Activated CD4-positive, alpha-beta T cell treated with anti-CD3 and anti-CD28 coated beads for 24 hours (primary cell): ENCODE measurements at places on chromosomes 6 and 20.

GRCh38 chr6:124822721-124823120 lies 139.5 kb upstream of the RNF217 start:
- no peak for DNase-seq

- DNase-seq, result no peak
Observed at GRCh38 chr20:56422076-56422823, 10.2 kb downstream of the CASS4 start.

DNA sequence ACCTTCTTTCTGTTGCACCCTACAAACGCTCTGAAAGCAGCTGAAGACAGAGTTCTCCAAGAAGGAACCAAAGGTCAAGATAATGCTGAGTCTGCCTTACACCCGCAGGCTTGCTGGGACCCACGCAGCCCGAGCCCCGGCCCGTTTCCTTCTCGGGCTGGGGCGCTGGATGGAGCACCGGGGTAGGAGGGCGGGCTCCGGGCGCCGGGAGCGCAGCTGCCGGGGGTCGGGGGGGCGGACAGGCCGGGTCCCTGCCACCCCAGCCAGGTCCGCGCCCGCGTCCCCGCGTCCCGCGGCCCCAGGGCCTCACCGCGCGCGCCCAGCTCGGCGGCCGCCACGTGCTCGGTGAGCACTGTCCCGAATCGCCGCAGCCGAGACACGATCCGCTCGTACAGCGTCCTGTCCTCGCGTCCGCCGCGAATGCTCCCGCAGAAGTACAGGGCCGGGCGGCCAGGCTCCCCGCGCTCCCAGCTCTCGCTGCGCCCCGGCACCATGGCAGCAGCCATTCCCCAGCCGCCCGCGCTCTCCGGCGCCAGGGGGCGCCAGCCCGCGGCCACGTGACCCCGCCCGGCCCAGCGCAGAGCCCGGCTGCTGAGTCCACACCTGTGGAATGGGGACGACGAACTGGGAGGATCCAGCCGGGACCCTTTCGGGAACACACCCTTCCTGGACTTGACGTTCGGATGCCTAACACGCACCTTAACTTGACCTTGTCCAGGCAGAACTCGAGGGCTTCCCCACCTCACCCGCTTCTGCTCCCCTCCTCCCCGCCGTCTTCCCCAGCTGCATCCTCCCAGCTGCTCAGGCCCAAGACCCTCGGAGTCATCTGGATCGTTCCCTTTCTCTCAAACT lies at the start of gene DNPH1:
Gene DNPH1, minus strand, starts transcription at position 531 of the 852 bp plus-strand sequence. Its CDS starts 25 bp downstream, at position 506.
- peak; percentile 71 for DNase-seq

DNA sequence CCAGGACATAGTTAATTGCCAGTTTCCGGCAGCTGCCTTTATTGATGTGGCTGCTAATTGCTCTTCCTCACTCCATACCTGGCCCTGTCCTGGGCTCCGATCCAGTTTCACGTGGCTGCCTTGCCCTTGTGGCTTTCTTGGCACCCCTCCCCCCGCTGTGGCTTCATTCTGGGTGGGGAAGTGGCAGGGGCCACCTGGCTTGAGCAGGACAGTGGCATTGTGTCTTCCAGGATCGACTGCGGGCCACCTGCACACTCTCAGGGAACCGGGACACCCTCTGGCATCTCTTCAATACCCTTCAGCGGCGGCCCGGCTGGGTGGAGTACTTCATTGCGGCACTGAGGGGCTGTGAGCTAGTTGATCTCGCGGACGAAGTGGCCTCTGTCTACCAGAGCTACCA lies 10.8 kb downstream of the MAVS start:
- DNase-seq, result no peak

GRCh38 chr20:49568278-49569151 lies 578 bp upstream of the PTGIS start:
- DNase-seq, result no peak

- no peak for DNase-seq
Observed at GRCh38 chr20:45484676-45485075, 15.1 kb downstream of the WFDC2 start.

DNA sequence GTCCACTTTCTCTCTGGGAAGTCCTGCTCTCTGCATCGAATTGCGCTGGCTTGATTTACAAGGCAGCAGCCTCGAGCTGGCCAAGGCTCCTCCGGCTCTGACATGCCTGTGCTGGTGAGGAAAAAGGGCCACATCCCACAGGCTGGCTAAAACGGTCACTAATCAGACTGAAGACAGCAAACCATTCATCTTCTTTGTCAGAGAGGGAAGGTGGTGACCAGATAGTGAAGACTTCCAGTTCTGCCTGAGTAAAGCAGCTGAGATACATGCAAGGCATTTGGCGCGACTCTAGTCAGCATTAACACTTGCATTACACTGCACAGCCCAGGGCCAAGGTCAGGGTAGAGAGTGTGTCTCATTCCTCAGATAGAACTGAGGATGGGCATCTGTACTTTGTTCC lies 203.2 kb upstream of the MAP3K7 start:
- no peak for DNase-seq

- no peak for DNase-seq
Observed at GRCh38 chr6:161890832-161891297, 617.0 kb upstream of the AGPAT4 start.

GRCh38 chr6:148912252-148912651 lies 165.4 kb downstream of the UST start:
- DNase-seq, result no peak

DNA sequence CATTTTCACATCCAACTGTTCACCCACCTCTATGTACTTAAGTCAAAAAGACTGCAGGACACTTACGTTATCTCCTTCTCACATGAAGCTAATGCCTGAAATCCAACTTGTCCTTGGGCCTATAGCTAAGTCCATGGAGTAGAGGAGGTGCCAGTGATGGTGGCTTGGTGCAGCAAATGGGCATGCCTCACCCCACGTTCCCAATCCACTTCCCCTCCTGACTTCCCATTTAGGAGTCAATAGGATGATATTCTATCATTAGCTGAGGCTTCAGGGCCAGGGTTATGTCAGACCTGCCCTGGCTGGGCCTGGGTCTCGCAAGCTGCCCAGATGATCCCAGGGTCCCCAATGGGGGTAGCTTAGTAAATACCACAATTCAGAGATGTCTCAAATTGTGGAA lies 410.4 kb downstream of the MAFB start:
- no peak for DNase-seq

DNA sequence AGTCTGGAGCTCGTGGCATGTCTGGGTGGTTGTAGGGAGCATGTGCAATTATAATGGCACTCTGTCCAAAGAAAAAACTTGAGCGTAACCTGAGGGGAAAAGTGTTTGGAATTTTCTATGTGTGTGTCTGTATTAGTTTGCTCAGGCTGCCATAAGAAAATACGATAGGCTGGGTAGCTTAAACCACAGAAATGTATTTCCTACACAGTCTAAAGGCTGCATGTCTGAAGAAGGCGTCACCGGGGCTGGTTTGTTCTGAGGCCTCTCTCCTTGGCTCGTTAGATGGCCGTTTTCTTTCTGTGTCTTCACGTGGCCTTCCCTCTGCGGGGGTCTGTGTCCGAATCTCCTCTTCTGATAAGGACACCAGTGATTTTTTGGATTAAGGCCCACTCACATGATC lies 59.0 kb downstream of the IGF2R start:
- no peak for DNase-seq

DNA sequence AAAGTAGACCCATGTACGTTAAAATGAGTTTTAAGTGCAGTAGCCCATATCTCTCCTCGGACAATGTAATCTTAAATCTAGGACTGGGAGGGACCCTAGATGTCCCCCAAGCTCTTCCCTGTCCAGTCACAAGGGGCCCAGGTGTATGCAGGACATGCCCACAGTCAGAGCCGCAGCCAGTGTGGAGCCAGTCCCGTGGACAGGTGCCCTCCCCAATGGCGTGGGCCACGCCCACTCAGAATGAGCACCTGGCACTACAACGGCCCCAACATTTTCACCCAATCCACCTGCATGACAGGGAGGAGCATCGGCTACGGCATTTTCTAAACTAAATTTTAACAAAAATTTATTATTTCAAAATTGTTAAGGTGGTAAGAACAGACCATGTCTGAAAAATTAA lies 53.2 kb downstream of the WDR27 start:
- no peak for DNase-seq

GRCh38 chr20:7710440-7710839 lies 229.8 kb downstream of the HAO1 start:
- no peak for DNase-seq

DNA sequence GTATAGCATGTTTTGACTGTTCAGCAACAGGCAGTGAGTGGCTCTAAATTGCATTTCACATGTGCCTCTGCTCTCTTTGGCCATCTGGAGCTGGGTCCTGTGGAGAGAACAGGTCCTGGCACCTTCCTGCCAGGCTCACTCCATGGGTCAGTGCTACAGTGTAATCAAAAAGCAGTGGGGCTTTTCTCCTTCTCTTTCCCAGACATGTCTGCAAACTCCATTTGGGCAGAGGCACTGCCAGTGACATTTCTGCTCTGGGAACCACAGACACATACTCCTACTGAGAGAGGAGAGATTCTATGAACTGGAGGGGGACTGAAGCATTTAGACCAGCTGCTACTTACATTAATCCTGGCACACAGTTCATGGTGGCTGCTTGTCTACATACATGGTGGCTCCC lies 68.3 kb upstream of the TRAF3IP2 start:
- DNase-seq, result no peak

DNA sequence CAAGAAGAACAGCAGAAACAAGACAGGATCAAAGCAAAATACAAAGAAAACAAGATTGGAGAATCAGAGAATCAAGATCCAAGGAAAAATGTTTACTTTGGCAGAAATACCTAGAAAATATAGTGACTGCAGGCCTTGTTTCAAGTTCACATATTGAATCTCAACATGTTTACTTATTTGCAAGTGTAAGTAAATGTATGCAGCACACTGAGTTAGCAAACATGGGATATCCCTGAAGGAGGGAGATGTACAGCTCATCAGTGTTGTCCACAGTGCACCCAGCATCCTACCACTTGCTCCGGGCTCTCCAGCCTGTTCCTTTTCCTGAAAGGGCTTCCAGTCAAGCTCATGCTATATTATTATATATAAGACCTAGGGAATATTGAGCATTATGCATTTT lies 319.5 kb downstream of the PRL start:
- no peak for DNase-seq

GRCh38 chr6:118317581-118318563 lies 230.2 kb upstream of the PLN start:
- no peak for DNase-seq

- DNase-seq, result no peak
Observed at GRCh38 chr6:123518441-123519188, 118.1 kb downstream of the TRDN start.

- DNase-seq, result no peak
Observed at GRCh38 chr6:14771016-14771415, 474.9 kb upstream of the JARID2 start.

DNA sequence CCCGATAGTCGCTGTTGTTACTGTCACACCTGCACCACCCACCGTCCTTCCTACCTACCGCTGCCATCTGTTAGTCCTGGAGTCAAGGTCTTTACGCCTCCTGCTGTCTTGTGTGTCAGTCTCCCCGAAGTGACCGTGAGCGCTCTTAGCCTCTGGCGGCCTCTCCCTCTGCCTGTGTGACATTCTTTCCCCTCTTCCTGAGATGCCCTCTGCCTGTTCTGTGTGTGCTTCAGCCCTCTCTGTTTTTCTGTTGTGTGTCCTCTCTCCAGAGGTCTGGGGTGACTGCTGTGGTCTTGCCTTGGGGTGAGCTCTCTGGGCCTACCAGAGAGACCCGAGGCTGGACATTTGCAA lies 54.9 kb downstream of the TCP11 start:
- no peak for DNase-seq

GRCh38 chr20:17688965-17689364 lies 6.9 kb upstream of the RRBP1 start:
- no peak for DNase-seq

- no peak for DNase-seq
Observed at GRCh38 chr6:33297406-33297955, 1.3 kb downstream of the RGL2 start.

DNA sequence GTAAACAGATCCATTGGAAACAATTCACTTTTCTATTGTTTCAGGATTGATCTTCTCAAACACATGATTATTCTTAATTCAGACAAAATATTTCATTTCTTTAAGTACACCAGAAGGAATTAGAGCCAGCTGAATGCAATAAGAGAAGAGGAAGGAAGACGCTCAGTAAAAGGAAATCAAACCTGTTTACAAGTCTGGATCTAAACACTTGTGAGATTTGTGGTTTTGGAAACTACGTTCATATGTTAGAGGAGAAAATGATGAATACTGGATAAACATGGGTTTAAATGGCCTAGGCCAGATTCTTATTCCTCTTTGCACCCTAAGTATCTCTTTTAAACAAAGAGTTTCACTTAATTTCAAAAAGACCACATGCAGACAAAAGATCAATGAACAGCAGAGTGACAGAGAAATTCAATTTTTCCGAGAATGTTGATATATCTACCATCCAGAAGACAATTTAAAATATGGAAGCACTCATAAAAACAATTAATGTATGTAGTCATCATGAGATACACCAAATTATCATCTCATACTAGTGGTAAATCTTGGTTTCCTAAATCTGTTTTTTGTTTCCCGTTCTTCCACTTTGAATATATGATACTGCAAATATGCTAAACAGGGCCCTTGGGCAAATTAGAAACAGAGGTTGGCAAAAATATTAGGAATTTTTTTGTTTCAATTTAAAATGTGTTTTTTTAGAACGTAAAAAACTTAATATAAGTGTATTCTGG lies 703.5 kb upstream of the CITED2 start:
- no peak for DNase-seq

- no peak for DNase-seq
Observed at GRCh38 chr6:111971866-111972532, 81.9 kb upstream of the CCN6 start.

DNA sequence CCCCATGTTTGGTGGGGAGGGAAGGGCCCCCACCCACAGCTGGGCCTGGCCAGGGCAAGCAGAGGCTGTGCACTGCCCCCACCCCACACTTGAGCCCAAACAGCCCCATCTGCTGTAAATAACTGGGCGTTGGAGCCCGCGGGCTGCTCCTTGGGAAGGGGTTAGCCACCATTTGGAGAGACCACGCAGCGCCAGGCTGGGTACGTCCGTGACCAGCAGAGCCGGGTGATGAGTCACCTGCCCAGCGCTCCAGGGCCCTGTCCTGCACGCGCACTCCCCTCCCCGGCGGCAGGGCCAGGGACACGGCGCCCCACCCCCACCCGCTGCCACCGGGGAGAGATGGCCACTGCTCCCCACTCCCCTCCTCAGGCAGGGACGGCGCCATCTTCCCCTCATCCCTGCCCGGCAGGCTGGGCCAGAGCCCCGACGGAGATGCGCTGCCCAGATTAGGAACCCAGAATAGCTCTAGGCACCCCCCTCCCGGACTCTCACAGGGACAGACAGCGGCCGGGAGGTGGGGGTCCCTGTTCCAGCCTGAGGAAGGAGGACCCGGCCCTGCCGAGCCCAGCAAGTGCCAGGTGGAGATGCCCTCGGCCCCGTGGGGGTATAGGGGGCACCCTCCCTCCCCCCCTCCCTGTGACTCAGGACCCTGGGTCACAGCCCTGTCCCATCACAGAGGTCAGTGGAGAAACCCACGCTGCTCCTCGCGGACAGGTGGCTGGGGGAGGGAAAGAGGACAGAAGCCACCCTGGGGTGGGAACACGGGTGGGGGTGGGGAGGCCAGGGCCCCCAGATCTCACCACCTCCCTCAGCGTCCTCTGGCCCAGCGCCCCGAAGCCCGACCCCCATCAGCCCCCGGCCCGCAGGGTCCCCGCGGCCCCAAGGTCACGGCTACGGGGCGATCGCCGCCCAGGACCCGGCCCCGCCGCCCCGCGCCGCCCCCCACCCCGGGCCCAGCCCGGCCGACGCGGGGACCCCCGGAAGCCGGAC lies 642 bp downstream of the EEF1A2 start:
- no peak for DNase-seq
